ENCODE measurements at places on chromosomes 12 and 14.

GRCh38 chr14:101077481-101078074 is 174.1 kb upstream of the RTL1 start:
- no peak for DNase-seq

DNA sequence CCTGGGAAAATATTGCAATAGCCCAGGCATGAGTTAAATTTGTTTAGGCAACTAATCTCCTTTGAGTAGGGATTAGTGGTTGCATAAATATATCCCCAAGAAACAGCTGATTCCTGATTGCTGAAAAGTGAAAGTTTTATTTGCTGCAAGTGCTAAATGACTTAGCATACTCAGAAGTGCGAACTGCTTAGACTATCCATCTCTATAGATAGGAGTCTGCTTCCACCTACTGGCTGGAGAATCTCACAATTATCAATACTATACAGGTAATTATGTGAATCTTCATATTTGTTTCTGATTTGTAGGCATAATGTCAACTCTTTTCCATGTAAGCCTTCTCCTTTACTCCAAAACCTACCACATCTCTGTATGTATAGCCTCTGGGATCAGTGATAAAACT is 12.0 kb upstream of the SLCO1B3 start:
- no peak for DNase-seq

DNA sequence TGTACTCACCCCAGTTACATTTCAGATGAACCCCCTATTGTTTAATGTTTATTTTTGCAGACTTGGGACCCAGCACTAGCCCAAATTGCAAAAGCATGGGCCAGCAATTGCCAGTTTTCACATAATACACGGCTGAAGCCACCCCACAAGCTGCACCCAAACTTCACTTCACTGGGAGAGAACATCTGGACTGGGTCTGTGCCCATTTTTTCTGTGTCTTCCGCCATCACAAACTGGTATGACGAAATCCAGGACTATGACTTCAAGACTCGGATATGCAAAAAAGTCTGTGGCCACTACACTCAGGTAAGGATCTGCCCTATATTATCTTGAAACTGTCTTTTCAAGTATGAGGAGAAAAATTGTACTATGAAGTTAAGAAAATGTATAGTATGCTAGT is 1.2 kb downstream of the GLIPR1 start:
- DNase-seq: no peak

DNA sequence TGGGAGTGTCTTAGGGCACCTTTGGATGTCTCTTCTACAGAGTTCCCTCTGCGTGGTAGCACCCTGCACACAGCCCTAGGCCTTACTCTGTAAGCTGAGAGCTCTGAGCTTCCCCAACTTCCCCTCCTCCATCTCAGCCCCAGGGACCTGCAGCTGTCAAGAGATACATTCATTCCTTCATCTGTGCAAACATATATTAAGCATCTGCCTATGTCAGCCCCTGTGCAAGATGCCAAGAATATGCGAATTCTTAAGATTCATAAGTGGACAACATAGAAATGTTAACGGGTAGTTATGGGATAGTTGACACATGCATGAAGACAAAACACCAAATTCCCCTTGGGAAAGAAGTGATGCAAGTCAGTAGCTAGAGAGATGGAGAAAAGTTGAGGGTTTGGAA is 190.8 kb downstream of the SLC41A2 start:
- no peak for DNase-seq

DNA sequence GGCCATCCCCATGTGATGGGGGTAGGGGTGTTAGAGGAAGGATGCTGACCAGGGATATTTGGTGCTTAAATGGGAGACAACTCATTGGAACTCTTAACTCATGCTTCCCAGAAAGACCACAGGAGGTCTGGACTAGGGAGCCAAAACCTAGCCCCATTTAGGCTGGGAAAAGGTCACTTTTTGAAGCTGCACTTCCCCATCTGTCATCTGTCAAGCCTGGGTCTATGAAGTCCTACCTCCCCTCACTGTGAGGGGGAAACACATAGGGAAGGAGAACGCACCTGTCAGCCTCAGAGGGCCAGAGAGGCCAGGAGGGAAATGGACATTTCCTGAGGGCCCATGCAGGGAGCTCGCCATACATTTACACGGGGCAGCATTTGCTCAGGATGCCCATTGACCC is 321.0 kb downstream of the BCL11B start:
- no peak for DNase-seq

GRCh38 chr12:79737875-79738718 is 47.3 kb upstream of the PAWR start:
- DNase-seq: peak; percentile 38

- DNase-seq: no peak
Observed at GRCh38 chr14:22945642-22946041, 11.2 kb downstream of the HAUS4 start.

GRCh38 chr12:45599196-45599595 is 130.3 kb upstream of the ARID2 start:
- DNase-seq: no peak

- DNase-seq: no peak
Observed at GRCh38 chr12:102343361-102344121, 136.8 kb downstream of the IGF1 start.

DNA sequence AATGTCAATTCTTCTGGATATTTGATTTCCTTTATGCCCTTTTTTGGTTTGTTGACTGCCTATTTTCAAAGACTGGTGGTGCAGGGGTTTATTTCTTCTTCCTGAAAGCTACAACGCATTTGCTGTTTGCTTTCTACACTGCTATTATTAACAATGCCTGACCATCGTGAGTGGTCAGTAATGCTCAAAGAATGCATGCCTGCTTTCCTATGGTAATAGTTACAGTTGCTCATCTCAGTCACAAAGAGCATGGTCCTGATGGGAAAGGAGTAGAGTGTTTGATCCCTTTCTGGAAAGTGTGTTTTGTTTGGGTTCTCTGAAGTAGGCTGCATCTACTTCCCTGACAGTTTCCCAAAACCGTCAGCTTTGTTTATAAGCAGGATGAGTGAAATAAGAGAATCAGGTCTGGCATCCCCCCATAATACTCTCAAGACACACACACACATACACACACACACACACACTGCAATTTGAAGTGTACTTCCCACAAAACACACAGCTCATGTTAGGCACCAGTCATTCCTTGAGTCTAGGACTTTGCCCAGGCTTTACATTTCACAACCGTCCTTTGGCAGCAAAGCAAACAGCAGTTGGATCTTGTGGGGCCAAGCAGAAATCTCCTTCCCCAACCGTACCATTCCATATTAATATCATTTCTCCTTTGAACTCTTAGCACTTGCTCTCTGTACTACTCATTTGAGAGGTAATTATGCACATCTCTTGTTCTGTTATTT is 56.6 kb downstream of the SUDS3 start:
- DNase-seq: peak; percentile 74

- DNase-seq: no peak
Observed at GRCh38 chr12:49301760-49302159, 6.8 kb downstream of the PRPH start.

GRCh38 chr14:103526247-103526913 is 2.6 kb upstream of the TRMT61A start:
- no peak for DNase-seq

- no peak for DNase-seq
Observed at GRCh38 chr12:132522592-132523380, 32.8 kb downstream of the FBRSL1 start.

DNA sequence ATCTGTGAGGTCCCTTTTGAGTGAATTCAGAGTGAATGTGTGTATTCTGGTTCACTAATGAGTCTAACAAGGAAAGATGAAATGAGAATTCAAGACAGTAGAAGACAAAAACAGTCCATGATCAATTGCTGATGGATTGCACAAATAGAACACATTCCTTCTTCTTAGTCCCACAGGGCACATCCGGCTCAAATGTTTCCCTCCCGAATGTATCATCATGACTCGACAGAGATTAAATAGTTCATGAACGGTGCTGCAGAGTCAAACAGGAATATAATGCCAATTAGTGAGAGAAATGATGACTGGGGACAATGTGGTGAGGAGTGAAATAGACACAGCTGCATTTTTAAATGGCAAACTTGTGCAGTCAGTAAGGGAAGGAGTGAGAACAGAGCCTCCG is 11.5 kb upstream of the SFSWAP start:
- no peak for DNase-seq

- no peak for DNase-seq
Observed at GRCh38 chr12:97216848-97217247, 245.8 kb upstream of the RMST start.

GRCh38 chr12:130169256-130169655 is 7.0 kb downstream of the FZD10 start:
- DNase-seq: no peak

GRCh38 chr12:15318841-15319240 is 3.5 kb upstream of the PTPRO start:
- no peak for DNase-seq

- DNase-seq: no peak
Observed at GRCh38 chr14:100576091-100577085, 10.8 kb downstream of the BEGAIN start.

- no peak for DNase-seq
Observed at GRCh38 chr12:90020014-90020413, 311.4 kb upstream of the ATP2B1 start.

- no peak for DNase-seq
Observed at GRCh38 chr12:117622087-117622486, 260.7 kb upstream of the NOS1 start.

DNA sequence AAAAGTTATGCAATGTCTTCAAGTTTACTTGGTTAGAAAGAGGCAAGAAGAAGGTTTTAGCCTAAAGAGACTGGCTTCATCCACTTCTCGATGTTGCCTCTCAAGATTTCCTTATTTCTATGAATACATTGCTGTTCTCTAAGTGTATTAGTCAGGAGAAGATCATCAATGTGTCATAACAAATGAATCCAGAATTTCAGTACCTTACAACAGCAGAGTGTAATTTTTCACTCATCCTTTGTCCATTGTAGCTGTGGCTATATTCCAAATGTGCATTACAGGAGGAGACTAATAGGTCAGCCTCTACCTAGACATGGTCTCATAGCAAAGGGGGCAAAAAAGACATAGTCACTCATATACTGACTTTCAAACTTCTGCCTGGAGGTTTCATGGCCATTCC is 579.1 kb downstream of the PRKD1 start:
- peak; percentile 11 for DNase-seq

DNA sequence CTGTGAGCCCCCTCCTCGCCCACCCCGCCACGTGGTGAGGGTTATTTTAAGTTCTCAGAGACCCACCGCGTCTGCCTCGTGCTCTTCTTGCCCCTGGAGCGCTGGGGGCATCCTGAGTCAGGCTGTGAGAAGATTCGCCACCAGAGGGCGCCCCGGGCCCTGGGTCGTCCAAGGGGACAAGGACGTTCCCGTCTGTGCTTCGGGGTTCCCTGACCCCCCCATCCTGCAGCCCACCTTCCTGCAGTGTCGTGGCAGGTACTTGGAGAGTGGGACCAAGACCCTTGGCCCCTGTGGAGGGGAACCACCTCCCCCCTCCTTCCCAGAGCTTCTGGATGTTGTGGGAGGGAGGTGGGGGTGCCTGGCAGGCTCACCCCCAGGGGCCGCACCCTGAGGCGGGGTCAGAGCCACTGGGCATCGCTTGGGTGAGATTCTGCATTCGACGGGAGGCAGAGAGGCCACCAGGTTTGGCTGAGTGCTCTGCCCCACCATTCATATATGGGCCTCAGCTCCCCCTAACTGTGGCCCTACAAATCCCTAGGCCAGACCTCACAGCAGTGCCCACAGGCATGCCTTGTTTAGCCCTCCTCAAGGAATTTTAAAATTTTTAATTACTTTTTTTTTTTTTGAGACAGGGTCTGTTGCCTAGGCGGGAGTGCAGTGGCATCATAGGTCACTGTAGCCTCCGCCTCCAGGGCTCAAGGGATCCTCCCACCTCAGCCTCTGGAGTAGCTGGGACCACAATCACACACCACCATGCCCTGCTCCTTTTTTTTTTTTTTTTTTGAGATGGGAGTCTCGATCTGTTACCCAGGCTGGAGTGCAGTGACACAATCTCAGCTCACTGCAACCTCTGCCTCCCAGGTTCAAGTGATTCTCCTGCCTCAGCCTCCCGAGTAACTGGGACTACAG is 17.0 kb downstream of the RHOF start:
- no peak for DNase-seq

DNA sequence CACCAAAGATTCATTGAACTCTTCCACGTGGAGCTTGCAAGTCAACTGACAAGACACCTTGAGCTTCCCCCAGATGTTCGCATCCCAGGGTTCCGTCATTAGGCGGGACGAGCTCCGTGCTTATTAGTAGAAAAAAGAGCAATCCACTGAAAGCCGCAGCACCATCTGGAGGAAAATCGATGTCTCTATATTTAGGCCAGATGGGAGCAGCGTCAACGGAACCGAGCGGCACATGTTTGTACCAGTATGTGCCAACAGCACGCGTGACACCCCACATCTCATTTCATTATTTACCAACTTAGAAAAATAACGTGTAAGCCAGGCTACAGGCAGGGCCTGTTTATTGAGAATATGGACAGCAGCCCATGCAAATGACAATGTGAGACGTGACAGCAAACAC is 45.8 kb upstream of the TMEM132D start:
- no peak for DNase-seq

GRCh38 chr12:30826276-30826675 is 71.5 kb upstream of the CAPRIN2 start:
- DNase-seq: no peak

DNA sequence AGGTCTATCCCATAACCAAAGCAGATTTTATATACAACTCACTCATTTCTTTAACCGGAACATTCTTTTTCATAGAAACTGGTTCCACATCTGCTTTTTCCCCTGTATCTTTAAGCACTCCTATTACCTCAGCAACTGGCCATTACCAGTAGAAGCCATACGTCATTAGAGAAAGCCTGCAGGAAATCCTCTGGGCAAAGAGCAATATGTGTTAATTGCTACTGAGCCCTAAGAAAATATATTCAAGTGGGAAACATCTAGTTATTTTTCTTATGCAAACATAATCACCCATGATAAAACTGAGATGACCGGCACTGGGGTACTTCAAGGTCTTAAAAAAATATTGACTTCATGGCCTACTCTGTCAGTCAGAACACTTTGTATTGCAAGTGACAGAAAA is 28.2 kb upstream of the CPSF6 start:
- no peak for DNase-seq

- DNase-seq: peak; percentile 93
Observed at GRCh38 chr14:59333668-59334067, 131.5 kb downstream of the GPR135 start.

- peak; percentile 51 for DNase-seq
Observed at GRCh38 chr12:94545935-94546771, 86.5 kb upstream of the CEP83 start.
